Astrocyte (in vitro differentiated cells and primary cell): ENCODE measurements at places on chromosomes 13 and 19. TPM values are rescaled to one million over a fixed set of nuclear protein-coding genes. Genes with fewer than 3 reads are reported as not detected.

The NALCN gene
- total RNA-seq = 1.1 and 2.2 TPM in 2 replicates

The NCAN gene
- total RNA-seq = 0.14 TPM in 1 of 2 replicates, not detected in the other

The CBARP gene
- total RNA-seq = 18.8 and 19.8 TPM in 2 replicates

The CKM gene
- total RNA-seq = not detected in 2 replicates

The ZNF155 gene
- total RNA-seq = 6.2 and 6.5 TPM in 2 replicates

The FFAR2 gene
- total RNA-seq = not detected in 2 replicates

The GRWD1 gene
- 35.6 and 41.4 TPM in 2 replicates for total RNA-seq

The CALR3 gene
- not detected in 2 replicates for total RNA-seq

The ADAMTSL5 gene
- 4.7 and 5.5 TPM in 2 replicates for total RNA-seq

The GRAMD1A gene
- 64.6 and 67.4 TPM in 2 replicates for total RNA-seq

The DCT gene
- total RNA-seq = 0.05 TPM in 1 of 2 replicates, not detected in the other

The DHDH gene
- total RNA-seq = 0.45 TPM in 1 of 2 replicates, not detected in the other

The SPACA6 gene
- 51.0 and 62.5 TPM in 2 replicates for total RNA-seq

The C5AR2 gene
- total RNA-seq = not detected in 2 replicates

The SHANK1 gene
- not detected in 2 replicates for total RNA-seq

The HMG20B gene
- total RNA-seq = 55.9 and 63.8 TPM in 2 replicates

The ZNF534 gene
- total RNA-seq = not detected in 2 replicates

The PBX4 gene
- total RNA-seq = 0.75 and 0.93 TPM in 2 replicates

The PSG1 gene
- 0.52 and 1.0 TPM in 2 replicates for total RNA-seq

The WDR87 gene
- total RNA-seq = not detected in 2 replicates

The LNX2 gene
- total RNA-seq = 7.7 and 8.7 TPM in 2 replicates

The TMEM255B gene
- 7.1 and 8.4 TPM in 2 replicates for total RNA-seq

The ZNF577 gene
- total RNA-seq = 7.6 TPM in 2 replicates

The CEACAM6 gene
- total RNA-seq = not detected in 2 replicates

The SOHLH2 gene
- 0.17 TPM in 1 of 2 replicates, not detected in the other for total RNA-seq

The ZNF444 gene
- total RNA-seq = 34.7 and 34.8 TPM in 2 replicates

The LIN37 gene
- total RNA-seq = 12.7 and 15.6 TPM in 2 replicates

The PPP5C gene
- total RNA-seq = 68.8 and 70.9 TPM in 2 replicates

The SULT2A1 gene
- not detected in 2 replicates for total RNA-seq

The THSD8 gene
- 3.6 and 4.5 TPM in 2 replicates for total RNA-seq

The KIR3DL1 gene
- not detected in 2 replicates for total RNA-seq
